ENCODE measurements at places on chromosomes 5 and 9. TPM values are rescaled to one million over a fixed set of nuclear protein-coding genes. Genes with fewer than 3 reads are reported as not detected.

- no peak for DNase-seq
Observed at GRCh38 chr9:89238424-89238823, 59.8 kb upstream of the SHC3 start.

DNA sequence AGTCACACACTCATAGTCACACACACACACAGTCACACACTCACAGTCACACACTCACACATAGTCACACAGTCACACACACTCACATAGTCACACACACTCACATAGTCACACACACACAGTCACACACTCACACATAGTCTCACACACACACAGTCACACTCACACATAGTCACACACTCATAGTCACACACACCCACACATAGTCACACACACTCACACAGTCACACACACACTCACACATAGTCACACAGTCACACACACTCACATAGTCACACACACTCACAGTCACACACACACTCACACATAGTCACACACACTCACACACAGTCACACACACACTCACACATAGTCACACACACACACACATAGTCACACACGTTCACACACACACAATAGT lies 4.1 kb downstream of the OLFM1 start:
- DNase-seq = no peak

Gene ERBIN
- 27.4 TPM for total RNA-seq

Gene PGM5
- total RNA-seq = 112 TPM

DNA sequence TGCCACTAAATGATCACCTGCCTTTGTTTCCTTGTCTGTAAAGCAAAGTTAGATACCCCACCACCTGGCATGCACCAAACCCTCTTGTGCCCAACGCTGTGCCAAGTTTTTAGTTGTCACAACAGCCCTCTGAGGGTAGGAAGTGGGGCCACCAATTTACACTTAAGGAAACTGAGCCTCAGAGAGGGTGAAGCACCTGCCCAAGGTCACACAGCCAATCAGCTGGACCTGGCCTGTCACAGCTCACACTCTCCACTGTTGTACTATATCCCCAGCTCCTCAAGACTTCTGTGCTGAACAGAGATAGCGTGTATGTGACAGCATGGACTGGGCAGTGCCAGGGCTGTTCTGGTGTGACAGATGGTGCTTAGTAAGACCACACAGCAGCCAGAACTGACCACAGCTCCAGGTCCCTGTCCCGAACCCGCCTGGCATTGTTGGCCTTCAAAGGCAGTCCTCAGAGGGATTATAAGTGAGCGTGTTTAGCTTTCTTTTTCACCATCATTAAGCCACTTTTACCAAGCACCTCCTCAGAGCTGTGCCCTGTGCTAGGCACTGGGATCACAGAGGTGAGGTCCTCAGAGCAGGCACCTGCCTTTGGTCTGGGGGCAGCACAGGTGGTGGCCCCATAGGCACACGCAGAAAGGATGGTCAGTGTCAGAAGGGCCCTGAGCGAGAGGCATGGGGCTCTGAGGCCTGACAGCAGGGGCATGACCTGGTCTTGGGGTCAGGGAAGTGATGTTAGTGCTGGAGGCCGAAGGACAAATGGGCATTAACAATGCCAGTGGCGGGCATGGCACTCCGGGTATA lies 71.1 kb downstream of the COL27A1 start:
- no peak for DNase-seq

DNA sequence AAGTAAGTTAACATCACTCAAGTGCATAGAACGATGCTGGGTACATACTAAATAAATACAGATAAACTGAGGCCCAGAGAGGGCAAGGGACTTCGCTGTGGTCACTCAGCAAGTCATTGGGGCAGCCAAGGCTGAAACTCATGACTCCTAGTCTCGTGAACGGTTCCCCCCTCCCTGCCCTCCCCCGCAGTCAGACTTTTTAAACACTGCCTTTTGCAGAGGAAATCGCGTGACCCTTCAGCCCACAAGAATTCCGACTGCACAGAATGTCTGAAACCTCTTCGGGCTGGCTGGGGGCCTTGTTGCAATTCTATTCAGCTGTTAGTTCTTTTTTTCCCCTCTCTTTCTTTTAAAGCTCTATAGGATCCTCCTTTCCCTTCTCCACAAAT lies 28.1 kb downstream of the NEK6 start:
- DNase-seq = no peak

- peak; percentile 15 for DNase-seq
Observed at GRCh38 chr9:115013998-115014397, 83.6 kb upstream of the TNFSF8 start.

Gene IRF1
- 52.9 TPM for total RNA-seq

DNA sequence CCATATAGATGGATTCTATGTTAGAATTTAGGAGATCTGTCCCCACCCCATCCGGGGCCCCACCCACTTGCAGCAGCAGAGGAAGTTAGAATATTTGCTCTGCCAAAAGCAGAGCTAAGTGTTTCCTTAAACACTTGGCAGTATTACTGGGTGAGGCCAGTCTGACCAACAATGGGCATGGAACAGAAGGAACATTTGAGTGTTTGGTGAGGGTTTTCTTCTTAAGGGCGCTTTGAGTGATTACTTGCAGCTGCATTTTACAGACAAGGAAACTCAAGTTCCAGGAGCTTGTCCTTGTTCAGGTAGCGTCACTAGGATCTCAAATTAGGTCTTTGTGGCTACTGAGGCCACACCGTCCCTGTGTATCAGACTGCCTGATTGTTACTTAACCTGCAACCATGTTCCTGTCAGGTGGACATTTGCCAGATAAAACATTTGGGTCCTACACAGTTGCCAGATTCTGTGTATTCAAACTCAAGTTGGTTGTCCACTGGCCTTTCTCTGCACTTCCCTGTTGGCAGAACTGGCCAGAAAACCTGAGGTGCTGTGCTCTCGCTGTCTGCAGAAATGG lies 59.3 kb downstream of the SLC46A2 start:
- DNase-seq = no peak

Gene SAPCD2
- total RNA-seq = 14.7 TPM

DNA sequence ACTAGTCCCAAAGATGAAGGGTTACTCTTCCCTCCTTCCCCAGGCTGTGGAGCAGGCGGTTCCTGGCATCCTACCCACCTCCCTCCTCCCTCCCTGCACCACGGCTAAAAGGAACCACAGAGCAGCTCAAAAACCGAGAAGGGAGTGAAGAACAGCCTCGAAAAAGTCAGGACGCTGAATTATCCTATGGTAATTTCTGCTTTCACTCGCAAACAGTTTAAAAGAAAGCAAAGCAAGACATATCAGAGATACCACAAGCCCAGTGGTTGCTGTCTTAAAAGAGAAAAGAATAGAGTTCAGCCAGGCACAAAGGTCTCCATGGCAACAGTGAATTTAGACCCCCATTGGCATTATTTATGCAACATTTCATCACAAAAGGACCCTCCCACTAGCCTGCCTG lies 315.4 kb downstream of the CTNND2 start:
- DNase-seq = no peak

Gene HRH2
- total RNA-seq = 0.15 TPM

DNA sequence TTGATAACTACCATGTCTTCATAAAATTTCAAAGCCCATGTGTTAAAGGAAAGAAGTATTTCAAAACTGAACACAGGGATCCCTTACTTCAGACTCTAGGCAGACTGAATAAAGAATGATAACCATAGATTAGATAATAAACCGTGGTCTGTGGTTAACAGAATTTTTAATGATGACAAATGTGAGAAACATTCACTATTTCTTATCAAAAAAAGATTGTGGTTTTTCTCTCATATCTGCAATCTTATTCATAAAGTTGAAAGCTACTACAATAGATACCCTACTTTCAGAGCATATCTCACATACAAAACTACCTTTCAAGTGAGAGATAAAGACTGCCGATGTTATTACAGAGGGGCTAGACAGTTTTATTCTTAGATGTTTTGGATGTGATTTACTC lies 816.8 kb upstream of the DMAC1 start:
- DNase-seq = no peak

Gene SOWAHA
- 0.45 TPM for total RNA-seq

Gene SPRY4
- 1.9 TPM for total RNA-seq

- DNase-seq = no peak
Observed at GRCh38 chr9:89097219-89097618, 81.4 kb downstream of the SHC3 start.

- DNase-seq = no peak
Observed at GRCh38 chr5:82639393-82640144, 361.4 kb upstream of the RPS23 start.

Gene RNF208
- 3.2 TPM for total RNA-seq

Gene SHISAL2B
- not detected for total RNA-seq

DNA sequence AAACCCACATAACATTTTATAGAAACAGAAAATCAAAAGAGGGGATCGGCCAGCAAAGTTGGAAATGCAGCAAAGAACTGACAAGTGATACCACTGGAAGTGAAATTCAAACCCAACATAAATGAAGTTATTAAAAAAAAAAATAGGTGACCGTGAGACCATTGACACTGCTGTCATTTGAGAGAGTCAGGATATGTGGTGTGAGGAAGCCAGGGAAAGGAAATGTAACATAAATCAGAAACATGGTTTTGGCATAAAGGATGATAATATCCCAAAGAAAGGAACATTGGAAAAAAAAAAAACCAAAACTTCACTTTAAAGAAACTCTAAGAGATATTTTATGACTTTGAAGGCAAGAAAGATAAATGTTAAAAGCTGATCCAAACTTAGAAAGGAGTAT lies 312.4 kb upstream of the PIK3R1 start:
- DNase-seq = no peak

All from esophagus squamous epithelium (tissue), 5 donors.